ENCODE measurements at places on chromosomes 5 and 9.
A peak's percentile ranks its signal among the peaks of the same experiment; 100 is the strongest.

DNA sequence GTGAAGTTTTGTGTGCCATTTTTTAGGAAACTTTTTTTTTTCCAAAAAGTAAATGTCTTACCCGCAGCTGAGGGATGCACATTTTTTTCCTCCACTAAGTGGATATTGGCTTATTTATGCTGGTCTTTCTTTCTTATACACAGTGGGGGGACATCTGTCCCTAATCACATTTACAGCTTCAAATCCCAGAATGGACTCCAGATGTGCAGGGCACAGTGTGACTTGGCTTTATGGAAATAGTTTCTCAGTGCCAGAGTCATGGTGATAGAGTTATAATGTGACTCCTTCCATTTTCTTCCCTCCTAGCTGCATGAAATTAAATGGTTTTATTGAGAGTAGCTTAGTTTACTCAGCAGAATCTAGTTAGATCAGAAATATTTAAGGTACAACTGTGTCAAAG lies 66.5 kb downstream of the SV2C start:
- no peak for ATAC-seq

- peak; percentile 46 for ATAC-seq
These were observed 9.3 kb downstream of the OBP2B start for GRCh38 chr9:133199648-133200321.

- ATAC-seq = no peak
These were observed 97.5 kb downstream of the SAXO1 start for GRCh38 chr9:18935541-18935940.

DNA sequence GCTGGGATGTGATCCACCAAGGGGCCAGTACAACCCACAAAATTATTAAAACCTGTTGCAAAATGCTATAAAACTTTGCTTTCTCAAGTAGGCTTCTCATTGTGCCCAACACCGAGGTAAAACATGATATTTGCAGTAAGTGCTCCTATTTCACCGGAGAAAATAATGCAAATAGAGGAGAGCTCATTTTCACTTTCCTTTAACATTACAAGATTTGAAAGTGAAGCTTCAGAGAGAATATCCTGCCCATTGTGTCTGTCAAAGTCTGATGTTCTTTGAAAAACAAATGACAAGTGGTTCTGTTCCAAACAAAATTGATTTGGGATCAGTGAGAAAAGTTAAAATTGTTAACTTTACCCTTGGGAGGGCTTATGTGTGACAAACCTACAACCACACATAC lies 287.1 kb downstream of the KCNN2 start:
- ATAC-seq = no peak

DNA sequence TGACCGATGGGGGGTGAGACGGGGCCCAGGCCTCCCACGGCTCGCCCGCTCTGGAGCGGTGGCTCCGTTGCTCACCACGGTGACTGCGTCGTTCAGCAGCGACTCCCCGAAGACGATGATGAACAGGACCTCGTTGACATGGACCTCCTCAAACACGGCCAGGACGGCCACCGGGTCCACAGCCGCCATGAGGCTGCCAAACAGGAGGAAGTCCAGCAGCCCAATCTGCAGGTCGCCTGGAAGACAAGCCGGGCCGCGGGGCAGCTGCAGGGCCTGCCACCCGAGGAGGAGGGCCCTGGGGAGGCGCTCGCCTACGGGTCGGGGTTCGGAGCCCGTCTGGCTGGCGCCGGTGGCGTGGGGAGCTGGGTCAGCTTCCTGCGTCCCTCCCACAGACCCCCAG lies 36.0 kb downstream of the SLC9A3 start:
- ATAC-seq = no peak

GRCh38 chr5:33329891-33330290 lies 110.9 kb upstream of the TARS1 start:
- ATAC-seq = no peak

DNA sequence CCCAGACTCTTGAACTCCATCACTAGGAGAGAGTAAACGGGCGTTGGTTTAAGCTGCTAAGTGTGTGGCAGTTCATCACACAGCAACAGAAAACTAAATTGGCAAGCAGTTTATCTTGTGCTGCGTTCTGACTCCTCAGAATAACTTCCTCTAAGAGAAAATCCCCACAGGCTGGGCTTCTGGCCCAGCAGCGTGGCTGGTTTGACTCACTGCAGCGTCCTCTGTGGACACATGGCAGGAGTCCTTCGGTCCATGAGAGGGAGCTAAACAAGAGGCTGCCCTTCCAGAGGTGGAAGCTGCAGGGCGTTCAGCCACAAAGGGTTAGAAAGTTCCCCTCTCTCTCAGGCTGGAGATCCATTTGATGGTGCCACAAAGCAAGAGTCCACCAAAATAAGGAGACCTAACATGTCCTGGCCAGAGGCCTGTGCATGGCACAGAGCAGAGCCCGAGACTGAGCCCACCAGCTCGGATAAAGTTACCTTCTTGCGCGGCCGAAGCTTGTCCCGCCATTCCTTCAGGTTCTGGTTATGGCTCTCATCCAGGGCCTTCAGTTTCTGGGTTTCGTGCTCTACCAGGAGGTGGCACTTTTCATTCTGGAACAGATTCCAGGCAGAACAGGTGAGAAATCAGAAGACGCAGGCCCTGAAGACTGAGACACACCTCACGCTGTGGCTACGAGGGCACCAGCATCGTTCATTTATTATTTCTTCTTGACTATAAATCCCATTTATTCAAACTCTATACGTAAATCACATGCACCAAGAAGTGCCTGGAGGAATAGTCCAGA lies 46.2 kb upstream of the FBXW11 start:
- no peak for ATAC-seq

GRCh38 chr9:97514531-97514930 lies 13.1 kb downstream of the TMOD1 start:
- ATAC-seq = no peak

DNA sequence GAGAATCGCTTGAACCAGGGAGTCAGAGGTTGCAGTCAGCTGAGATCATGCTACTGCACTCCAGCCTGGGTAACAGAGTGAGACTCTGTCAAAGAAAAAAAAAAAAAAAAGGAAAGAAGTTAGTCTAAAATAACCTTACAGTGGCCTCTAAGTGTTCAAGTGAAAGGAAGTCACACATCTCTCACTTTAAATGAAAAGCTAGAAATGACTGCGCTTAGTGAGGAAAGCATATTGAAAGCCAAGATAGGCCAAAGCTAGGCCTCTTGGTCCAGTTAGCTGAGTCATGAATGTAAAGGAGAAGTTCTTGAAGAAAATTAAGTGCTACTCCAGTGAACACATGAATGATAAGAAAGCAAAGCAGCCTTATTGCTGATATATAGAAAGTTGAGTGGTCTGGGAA lies 38.1 kb downstream of the ITGA1 start:
- ATAC-seq = peak; percentile 31

DNA sequence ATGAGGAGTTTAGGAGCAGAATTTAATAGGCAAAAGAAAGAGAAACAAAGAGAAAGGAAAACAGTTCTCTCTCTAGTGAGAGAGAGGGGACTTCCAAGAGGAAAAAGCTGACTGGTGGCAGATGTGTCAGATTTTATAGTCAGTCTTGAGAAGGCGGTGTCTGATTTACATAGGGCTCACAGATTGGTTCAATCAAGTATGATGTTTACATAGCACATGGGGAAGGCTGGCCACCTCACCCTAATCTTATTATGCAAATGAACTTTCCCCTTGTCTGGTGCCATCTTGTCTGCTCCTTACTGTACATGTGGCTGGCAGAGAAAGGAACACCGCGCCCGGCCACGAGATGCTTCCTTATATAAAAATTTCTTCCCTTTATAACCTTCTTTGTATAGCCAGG lies 24.7 kb downstream of the UNC13B start:
- no peak for ATAC-seq

DNA sequence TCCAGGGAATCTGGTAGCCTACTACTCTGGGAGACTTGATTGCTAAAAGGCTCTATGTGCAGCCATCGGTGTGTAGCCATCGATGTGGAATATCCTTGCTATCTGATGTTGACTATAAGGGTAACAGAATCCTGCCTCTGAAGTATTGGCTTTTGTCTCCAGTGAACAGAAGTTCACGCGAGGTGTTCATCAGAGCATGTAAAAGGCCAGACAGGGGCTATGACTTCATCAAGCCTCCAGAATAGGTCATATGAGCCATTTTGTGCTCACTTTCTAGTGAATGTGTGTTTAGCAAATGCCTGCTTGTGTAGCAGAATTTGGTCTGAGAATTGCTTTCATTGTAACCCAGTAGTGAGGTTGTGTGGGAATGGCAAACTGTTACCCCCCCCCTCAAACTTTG lies 66.8 kb upstream of the RAD23B start:
- no peak for ATAC-seq

- ATAC-seq = peak; percentile 55
These were observed 157.1 kb downstream of the ARRDC3 start for GRCh38 chr5:91225848-91226686.

DNA sequence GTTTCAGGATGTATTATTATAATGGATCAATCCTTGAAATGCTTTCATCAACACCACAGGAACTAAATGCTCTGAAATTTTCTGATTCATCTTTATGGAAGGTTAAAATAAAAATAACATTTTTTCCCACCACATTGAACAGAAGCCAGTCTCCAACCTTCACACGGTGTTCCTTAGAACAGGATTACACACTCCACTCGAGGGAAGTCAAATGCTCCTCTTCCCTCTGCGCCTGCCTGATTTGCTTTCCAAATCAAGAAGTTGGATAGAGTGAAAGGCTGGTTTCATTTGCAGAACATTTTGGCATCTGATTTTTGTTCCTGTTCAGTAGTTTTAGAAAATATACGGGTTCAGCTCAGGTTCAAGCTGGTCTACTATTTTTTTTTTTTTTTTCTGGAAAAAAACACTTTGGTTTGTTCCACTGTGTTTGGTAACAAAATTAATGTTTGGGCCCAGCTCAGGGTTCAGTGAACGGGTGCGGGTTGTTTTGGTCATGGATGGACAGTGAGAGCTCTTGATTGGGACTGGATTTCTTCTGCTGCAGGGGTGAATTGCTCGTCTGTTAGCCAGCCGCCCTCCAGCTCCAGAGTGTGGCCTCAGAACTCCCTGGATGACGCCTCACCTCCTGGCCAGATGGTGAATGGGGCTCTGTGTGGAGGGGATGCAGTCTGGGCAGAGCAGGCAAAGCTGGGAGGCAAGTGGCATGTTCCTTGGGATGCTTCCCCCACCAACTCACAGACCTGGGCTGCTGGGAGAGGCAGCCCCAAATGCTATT lies 82.4 kb upstream of the STC2 start:
- no peak for ATAC-seq

DNA sequence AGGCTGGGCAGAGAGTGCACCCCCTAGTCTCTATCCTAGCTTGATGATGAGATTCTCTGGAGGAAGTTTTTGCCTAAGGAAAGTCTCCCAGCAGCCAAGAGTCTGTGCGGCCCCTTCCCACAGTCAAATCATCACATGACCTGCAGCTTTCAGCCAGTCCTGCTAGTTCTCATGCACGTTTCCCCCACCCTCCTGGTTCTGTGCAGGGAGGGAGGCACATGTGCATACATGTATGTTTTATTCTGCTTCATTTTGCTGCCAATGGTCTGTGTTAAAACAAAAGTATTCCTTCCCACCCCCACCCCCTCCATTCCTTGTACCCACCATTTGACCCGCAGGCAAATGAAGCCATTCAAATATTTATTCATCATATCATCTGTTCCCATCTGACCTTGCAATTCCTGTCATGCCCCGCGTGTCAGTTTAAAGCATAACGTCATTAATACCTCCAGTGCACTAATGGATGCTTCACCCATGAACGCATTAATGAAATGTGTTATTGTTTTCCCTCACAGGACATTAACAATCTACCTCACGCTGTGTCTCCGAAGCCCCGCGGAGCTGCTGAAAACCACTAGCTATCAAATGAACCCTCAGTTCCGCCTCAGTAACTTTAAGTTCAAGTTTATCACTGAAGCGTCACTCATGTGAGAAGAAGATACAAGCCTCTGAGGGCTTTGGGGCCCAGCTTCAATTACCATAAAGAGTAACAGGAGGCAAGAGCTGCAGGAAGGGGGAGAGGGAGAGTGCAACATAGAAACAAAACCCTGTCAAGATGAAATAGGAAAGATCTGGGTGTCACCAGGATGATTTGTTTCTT lies 139.6 kb downstream of the RASEF start:
- no peak for ATAC-seq

GRCh38 chr5:135423146-135423845 lies 23.9 kb downstream of the DCANP1 start:
- no peak for ATAC-seq

DNA sequence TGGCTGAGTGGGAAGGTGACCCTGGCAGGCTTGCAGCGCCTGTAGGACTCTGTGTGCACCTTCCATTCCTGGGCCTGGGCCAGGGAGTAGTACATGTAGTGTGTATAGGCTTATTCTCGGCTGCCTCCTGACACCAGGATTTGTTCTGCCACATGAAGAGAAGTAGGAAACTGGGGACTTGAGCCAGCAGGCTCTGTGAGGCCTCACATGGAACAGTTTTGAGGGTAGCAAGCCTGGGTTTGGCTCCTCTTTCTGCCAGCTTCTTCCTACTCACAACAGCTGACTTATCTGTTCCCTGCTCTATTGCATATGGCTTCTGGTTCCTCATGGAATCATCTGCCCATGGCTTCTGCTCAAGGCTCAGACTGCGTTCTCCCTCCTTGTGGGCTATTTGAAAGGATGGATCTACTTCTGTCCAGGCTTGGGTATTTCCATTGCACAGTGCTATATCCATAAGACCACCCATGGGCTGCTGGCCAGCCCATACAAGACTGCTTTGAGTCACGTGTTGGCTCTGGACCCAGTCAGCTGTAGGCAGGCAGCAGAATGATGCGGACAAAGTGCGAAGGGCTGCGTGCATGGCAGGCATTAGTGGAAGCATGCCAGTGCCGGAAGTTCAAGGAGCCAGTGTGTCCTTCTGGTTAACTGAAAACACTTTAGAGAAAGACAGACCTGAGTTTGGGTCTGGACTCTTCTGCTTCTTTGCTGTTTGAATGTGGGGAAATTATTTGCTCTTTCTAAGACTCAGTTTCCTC lies 11.0 kb upstream of the INSYN2B start:
- ATAC-seq = no peak

- peak; percentile 89 for ATAC-seq
These were observed 128.6 kb upstream of the GRHPR start for GRCh38 chr9:37293664-37294524.

- no peak for ATAC-seq
These were observed 20.0 kb downstream of the ANKH start for GRCh38 chr5:14851597-14851996.

DNA sequence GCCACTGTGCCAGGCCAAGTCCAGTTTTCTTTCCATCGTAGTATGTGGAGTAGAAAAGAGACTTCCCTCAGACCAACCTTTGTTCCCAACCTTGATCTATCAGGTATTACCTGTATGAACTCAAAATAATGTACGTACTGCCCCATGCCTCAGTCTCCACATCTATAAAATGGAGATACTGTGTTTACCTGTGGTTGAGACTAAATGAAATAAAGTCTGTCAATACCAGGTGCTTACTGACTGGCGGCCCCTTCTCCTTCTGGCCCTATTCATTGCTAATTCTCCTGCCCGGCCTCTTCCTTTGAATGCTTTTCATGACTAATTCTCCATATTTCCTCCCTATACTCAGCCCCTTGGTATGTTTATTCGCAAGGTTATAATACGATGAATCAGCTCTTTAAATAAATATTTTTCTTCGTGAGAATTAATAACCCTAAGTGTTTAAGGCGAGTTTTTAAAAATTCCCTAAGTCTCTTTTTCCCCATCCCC lies 89.6 kb upstream of the BASP1 start:
- no peak for ATAC-seq
